Ascending aorta (tissue), 2 donors: ENCODE measurements at places on chromosomes 3 and 15. TPM values are rescaled to one million over a fixed set of nuclear protein-coding genes. Genes with fewer than 3 reads are reported as not detected.

Gene ZNF501
- not detected for total RNA-seq

- no peak for DNase-seq
- H3K27ac ChIP-seq: no peak overlapping the region
- no peaks in the 10 kb centered on the region for H3K36me3 ChIP-seq
- H3K27me3 ChIP-seq: no peaks in the 10 kb centered on the region
- no peaks in the 10 kb centered on the region for H3K4me1 ChIP-seq
- H3K4me3 ChIP-seq: no peak overlapping the region
These were observed 175.0 kb downstream of the RPLP1 start for GRCh38 chr15:69627548-69628158.

GRCh38 chr3:60594025-60594424 is 657.2 kb downstream of the FHIT start:
- H3K27me3 ChIP-seq: no peaks in the 10 kb centered on the region
- H3K36me3 ChIP-seq: no peaks in the 10 kb centered on the region
- H3K4me1 ChIP-seq: no peaks in the 10 kb centered on the region
- DNase-seq: no peak

- H3K4me1 ChIP-seq: no peaks in the 10 kb centered on the region
- no peak overlapping the region for H3K4me3 ChIP-seq
- H3K27ac ChIP-seq: no peak overlapping the region
- no peak for DNase-seq
- no peaks in the 10 kb centered on the region for H3K27me3 ChIP-seq
These were observed 24.6 kb downstream of the HLTF start for GRCh38 chr3:149061776-149062175.

DNA sequence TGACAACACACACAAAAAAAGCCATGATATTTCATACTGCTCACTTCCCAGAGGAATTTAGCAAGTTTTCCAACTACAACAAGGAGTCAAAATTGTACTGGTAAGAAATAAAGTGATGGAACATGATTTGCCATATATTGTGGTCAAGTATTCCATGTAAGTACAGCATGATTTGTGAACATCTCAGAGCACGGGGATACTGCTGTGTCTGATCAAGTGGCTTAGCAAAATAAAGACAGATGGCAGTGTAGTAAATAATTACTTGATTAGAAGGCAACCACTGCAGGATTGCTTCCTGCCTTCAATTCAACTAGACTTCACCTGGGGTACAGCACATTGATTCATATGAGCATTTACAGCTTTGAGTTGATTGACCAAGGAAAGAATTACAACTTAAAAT is 51.6 kb upstream of the DUT start:
- H3K4me3 ChIP-seq: no peak overlapping the region
- no peak overlapping the region for H3K27ac ChIP-seq
- DNase-seq: no peak
- no peaks in the 10 kb centered on the region for H3K36me3 ChIP-seq

GRCh38 chr3:113219605-113220300 is 8.4 kb downstream of the BOC start:
- H3K4me3 ChIP-seq: no peak overlapping the region
- no peak for DNase-seq
- no peaks in the 10 kb centered on the region for H3K4me1 ChIP-seq
- no peak overlapping the region for H3K27ac ChIP-seq
- H3K27me3 ChIP-seq: no peaks in the 10 kb centered on the region
- H3K36me3 ChIP-seq: peaks cover 8% of the 10 kb centered on the region

Gene MUSTN1
- 132 TPM for total RNA-seq
